ENCODE measurements at places on chromosomes 12 and 14.
A peak's percentile ranks its signal among the peaks of the same experiment; 100 is the strongest.

DNA sequence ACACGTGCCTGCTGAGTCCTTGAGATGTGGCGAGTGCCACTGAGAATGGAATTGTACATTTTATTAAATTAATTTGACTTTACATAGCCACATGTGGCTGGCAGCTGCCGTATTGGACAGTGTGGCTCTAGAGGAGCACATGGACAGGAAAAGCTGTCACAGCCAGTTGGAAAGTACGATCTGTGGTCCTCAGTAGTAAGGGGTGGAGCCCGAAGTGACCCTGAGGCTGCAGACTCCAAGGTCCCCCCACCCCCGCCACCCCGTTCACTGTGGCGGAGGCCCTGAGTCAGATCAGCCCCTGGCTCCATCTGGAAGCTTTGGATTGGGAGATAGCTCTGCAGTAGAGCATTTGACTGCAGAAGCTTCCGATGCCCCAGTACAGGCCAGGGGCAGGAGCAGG is 25.8 kb upstream of the BEGAIN start:
- DNase-seq: no peak

DNA sequence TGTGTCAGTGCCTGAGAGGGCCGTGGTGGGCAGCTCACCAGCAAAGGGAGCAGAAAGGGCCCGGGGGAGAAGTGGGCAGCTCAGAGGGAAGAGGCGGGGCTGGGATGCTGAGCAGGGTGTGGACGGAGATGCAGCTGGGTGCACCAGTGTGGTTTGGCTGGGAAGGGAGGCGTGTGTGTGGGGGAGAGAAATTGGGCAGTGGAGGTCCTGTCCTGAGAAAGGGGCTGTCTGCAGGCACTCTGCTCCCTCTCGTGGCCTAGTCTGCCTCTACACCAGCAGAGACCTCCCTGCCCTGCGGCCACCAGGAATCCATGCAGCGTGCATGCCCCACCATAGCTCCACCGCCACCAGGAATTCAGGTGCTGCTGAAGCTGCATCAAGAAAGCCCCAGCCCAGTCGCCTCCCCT is 6.4 kb downstream of the TMEM121 start:
- no peak for DNase-seq

GRCh38 chr12:87196321-87196720 is 832.9 kb downstream of the C12orf50 start:
- DNase-seq: no peak

- DNase-seq: no peak
Measured at GRCh38 chr12:93706824-93707223, 29.6 kb downstream of the CRADD start.

GRCh38 chr12:124609041-124609989 is 41.9 kb upstream of the NCOR2 start:
- DNase-seq: peak; percentile 72

GRCh38 chr14:52003324-52003723 is 14.0 kb downstream of the RTRAF start:
- DNase-seq: no peak

DNA sequence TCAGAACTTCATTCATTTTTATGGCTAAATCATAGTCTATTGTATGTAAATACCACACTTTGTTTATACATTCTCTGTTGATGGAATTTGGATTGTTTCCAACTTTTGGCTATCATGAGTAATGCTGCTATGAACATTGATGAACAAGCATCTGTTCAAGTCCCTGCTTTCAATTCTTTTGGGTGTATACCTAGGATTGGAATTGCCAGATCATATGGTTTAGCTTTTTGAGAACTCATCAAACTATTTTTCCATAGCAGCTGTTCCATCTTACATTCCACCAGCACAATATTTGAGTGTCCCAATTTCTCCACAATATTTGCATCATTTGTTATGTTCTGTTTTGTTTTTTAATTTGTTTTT is 52.3 kb upstream of the CCND2 start:
- no peak for DNase-seq

DNA sequence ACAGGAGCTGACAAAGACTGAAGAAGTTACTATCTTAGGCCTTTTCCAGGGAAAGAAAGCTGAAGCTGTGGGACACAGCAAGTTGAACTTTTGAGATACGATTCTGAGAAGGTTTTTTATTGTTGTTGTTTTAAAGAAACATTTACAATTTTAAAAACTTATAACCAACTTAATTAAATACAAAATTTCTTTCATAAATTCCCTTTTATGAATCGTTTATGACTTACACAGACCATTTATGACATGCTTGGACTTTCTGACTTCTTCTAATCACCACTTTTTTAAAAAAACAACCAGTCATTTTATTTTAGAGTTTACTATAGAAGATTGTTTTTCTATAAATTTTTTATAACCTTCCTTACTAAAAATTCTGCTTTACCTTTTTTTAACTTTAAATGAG is 68.7 kb downstream of the DHRS2 start:
- no peak for DNase-seq

GRCh38 chr12:42570076-42570475 is 19.5 kb downstream of the PRICKLE1 start:
- no peak for DNase-seq

- no peak for DNase-seq
Measured at GRCh38 chr12:108773798-108774788, 42.8 kb upstream of the CORO1C start.

DNA sequence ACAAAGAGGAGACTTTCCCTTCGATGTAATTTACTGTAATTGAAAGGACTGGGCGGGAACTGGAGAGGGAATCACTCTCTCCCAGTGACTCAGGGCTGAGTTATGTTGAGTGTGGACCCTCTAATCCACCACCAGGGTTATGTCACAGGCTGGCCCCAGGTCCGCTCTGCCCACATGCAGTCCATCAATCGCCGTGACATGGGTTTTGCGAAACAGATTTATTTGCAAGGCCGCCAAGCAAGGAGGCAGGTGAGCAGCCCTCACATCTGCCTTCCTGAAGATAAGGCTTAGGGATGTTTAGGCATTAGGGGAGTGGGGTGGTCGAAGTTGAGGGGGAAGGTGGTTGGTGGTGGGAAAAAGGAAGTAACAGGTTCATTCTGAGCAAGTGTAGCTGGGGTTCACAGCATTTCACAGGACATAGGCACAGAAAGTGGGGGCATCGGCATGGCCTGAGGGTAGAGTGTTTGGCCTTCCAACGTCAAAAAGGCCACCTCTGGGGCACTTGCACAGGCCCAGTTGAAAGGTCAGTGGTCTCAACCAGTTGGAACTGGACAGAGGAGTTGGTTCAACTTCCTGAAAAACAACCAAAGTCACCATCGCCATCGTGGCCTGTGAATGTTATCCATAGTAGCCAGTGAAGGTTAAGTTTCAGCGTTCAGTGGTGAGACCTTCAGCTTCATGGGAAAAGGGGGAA is 66.9 kb downstream of the DNAH10 start:
- no peak for DNase-seq

DNA sequence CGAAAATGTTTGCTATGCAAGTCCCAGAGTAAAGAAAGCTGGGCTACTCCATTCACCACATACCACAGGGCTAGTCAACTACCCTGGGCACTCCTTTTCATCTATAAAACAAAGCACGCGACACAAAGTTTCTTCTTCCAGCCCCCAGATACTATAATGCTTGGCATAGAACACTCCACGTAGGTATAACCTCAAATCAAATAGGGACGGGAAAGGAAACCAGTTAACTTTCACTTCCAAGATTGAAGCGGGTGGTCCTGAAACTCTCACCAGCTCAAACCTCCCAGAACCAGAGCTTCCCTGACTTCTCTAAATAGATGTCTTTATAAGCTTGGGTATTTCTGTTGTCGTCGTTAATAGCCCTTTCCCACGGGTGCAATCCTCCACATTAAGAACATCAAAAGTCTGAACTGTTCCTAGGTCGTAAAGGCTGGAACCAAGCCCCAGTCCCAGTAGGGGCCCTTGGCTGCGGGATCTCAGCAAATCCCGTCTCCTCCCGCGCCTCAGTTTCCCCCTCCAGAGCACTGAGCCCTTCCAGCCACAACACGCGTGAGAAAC is 647 bp downstream of the LGMN start:
- DNase-seq: no peak

DNA sequence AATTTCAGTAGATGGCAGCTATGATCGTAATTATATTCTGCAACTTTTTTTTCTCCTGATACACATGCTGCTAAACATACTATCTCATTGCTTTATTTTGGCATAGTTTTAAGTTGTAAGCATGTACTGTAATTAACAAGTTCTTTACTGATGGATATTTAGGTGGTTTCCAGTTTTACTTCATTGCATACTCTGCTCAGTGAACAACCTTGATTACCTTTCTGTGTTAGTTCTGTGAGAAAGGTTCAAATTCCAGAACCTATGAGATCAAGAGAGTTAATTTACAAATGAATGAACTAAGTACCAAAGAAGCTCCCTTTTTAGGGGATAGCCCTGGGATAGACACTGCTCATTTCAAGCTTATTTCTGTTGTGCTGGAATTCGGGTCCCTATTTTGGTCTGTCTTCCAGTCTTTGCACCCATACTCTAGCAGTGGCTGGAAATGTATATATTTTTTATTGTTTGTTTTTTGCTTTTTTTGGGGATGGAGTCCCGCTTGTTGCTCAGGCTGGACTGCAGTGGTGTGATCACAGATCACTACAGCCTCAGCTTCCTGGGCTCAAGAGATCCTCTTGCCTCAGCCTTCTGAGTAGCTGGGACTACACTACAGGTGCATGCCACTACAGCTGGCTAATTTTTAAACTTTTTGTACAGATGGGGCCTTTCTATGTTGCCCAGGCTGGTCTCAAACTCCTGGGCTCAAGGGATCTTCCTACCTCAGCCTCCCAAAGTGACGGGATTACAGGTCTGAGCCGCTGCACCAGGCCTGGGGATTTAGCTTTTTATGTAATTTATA is 10.6 kb downstream of the PAPOLA start:
- no peak for DNase-seq

DNA sequence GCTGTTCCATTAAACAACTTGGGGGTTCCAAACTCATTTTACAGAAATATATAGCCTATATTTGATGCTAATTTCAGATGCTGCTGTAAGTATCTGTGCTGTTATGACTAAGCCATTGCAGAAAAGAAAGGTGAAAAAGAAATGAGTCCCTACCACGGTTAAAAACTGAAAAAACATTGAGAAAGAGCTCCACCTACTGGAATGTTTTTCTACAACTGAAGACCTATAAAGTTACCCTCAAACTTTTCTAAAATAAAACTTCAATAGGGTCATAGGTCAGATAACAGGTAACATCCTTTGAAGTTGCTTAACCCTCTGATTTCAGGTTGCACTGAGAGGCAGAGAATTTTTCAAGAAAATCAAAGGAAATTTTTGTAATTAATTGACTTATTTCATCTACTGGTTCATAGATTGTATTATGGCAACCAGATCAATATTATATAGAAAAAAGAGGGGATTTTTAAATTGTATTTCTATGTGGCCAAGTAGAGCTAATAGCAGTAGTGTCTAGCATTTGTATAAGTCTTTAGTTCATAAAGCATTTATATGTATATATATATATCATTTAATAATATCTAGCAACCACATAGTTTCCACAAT is 279.9 kb downstream of the RPS29 start:
- no peak for DNase-seq

GRCh38 chr14:54676812-54677708 is 110.1 kb downstream of the SAMD4A start:
- no peak for DNase-seq

DNA sequence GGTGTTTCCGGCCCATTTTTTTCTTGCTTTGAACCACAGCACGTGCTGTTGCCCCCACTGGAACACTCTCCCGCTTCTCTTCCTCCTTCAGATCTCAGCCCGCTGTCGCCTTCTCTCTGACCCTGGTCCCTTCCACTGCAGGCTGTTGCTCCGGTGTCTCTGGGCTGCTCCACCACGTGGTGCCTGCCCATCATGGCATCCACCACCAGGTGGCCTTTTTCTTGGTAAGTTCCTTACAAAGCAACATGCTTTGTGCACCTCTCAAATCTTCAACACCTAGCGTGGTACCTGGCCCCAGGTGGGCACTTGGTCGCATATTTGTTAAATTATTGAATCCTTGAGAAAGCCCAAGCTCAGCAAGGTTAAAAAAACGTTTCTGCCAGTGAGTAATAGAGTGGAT is 19.1 kb downstream of the TUNAR start:
- peak; percentile 22 for DNase-seq

DNA sequence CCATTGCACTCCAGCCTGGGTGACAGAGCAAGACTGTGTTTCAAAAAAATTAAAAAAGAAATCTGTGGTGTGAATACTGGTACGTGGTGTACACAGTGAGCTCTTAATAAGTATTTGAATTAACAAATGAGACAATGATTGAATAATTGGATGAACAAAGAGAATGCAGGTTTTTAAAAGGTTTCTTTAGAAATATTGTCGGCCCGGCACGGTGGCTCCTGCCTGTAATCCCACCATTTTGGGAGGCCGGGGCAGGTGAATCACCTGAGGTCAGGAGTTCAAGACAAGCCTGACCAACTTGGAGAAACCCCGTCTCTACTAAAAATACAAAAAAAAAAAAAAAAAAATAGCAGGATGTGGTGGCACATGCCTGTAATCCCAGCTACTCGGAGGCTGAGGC is 6.6 kb downstream of the HIF1A start:
- DNase-seq: no peak

GRCh38 chr14:28635387-28635786 is 131.2 kb upstream of the FOXG1 start:
- DNase-seq: no peak

DNA sequence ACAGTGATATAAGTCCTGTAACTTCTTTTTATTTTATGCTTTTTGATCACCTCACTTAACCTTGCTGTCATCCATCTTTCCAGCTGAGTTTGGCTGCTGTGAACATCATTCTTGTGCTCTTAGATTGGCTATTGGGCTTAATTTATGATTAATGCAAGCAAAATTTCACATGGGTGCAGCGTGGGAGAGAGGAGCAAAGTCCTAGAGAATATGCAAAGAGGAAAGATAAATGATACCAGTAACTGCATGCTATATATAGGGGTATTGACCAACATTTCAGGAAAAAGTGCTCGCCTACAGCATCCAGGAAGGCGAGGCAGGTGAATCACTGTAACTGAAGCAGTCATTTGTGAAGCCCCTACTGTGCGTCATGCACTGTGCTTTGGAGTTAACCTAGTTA is 153.1 kb downstream of the TMTC2 start:
- DNase-seq: no peak

DNA sequence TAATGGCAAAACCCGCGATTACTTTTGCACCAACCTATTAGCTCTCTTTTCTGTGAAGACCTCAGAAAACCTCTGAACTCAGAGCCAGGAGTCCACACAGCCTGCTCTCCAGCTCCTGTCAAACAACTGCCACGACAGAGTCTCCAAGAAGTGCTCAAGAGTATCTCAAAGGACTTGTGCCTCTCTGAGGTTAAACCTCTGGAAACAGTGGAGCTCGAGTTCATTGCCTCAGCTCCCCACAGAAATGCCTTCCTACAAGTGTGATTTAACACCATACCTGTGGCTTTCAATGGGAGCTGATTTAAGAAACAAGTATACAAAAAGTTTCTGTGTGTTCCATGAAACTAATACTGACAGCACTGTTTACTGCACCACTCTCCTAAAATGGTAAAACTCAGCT is 20.1 kb downstream of the ACTN1 start:
- no peak for DNase-seq

GRCh38 chr14:61486930-61487495 is 165.6 kb downstream of the PRKCH start:
- no peak for DNase-seq

DNA sequence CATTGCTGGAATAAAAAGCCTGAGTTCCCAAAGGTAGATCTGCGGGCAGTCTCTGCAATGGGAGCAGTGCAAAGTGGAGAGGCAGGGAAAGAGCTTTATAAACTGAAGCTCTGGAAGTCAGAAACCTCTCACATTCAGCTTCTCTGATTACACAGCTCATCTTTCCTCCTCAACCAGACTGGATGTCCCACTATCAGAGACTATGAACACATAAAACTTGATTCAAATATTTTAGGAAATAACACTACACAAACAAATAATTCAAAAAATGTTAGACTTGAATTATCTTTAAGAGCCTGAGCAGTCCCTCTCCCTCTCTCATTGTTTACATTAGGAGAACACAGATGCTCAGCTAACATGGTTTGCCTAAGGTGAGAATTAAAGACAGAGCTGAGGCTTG is 72.9 kb downstream of the DENND5B start:
- DNase-seq: no peak
